Heart right ventricle (tissue), 16 donors: ENCODE measurements at places on chromosomes 16 and 17.
A peak's percentile ranks its signal among the peaks of the same experiment; 100 is the strongest.

- DNase-seq, result no peak
These were observed 26.7 kb downstream of the SDK2 start for GRCh38 chr17:73617501-73617900.

DNA sequence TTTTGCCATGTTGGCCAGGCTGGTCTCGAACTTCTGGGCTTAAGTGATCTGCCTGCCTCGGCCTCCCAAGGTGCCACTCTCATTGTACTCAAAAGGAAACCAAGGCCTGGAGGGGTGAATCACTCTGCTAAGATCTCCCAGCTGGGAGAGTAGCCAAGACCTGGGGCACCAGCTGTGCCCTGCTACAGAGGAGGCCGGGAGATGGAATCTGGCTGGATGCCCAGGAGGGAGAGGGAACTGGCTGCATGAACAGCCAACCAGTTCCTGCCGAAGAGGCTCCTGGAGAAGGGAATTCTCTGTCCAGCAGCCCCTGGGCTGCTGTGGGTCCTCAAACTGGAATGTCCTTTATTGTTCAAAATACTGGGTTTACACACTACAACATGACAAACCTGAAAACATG lies 238.7 kb upstream of the CIBAR2 start:
- peak; percentile 78 for DNase-seq

DNA sequence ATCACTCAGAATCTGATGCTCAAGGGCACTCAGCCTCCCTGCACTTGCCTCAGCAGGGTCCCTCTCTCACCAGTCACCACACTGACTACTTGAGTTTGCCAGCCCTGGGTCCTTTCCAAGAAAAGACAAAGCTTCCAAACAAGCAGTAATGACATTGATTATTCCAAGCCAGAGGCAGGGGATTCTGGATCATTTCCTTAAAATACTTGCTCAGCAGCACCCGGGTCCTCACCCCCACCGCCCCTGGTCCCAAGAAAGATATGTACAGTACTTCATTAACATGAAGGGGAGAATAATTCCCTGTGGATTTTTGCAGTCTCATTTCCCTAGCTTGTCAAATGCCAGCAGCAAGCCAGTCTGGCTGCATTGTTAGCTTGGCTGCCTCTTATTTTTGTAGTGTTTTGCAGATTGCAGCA lies 83.2 kb upstream of the GNAO1 start:
- DNase-seq, result peak; percentile 9

DNA sequence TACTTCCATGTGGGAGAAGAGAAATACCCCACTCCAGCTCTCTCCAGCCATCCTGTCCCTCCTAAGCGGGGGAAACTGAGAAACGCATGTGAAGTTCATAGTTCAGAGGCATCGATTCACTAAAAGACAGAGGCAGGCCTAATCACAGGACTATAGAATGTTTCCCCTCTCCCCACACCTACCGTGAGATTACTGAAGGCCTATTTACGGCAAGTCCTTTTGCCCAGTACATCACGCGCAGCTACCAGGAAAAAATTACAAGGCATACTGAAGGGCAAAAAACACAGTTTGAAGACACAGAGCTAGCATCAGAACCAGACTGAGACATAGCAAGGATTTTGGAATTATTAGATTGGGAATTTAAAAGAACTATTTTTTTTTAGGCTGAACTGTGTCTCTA lies 29.1 kb upstream of the IRX5 start:
- no peak for DNase-seq

GRCh38 chr17:45436625-45437464 lies 4.2 kb upstream of the ARHGAP27 start:
- no peak for DNase-seq

GRCh38 chr16:8519179-8519578 lies 71.1 kb downstream of the TMEM114 start:
- DNase-seq, result no peak

DNA sequence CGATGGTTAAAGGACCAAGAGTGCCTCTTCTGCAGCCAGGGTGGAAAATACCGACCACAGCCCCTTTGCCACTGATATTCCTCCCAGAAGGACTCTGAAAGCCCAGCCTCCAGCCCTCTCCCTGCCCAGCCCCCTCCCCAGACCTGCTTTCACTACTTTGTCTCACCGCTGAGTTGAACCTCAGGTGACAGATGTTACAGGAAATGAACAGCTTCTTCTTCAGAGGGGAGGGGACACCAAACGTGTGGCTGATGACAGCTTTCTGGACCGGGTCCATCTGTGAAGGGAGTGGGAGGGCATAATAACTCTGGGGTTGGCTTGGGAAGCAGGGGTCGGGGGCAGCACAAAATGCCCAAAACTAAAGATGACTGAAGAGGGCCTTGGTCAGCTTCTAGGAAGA lies 14.2 kb downstream of the NKIRAS2 start:
- DNase-seq, result no peak

DNA sequence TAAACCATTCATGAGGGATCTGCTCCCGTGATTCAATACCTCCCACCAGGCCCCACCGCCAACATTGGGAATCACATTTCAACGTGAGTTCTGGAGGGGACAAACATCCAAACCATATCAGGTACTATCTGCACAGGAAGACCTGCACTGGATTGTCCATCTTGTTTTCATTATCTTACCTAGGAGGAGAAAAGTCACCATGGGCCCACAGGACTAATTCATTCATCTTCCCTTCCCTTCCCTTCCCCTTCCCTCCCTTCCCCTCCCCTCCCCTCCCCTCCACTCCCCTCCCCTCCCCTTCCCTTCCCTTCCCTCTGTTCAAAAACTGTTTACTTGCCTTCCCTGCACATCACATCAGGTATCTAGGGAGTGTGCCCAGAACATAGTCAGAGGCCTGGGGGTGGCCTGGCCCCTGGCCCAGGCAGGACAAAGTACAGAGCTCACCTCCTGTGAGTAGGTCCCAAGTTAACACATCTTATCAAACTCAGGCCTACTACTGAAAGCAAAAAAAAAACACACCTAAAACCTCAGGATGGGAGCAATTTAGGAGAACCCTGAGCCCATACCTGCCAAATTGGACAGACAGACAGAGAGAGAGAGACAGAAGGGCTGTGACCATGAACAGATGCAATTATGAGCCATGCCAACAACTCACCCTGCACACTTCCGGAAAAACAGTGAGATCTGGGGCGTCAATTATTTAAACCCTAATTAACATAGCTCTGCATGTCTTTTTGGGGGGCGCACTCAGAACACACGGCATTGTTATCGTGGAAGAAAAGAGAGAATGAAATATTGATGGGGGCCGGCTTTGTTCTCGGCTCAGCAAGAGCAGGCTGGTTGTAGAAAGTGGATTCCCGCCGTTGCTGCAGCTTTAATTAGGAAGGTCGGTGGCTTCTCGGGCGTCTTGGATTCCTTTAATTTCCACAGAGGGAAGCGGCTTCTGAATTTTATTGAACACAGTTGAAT lies 151.2 kb downstream of the IRX5 start:
- DNase-seq, result no peak
